HuH-7 (cell line): ENCODE measurements at places on chromosomes 16 and 17.

DNA sequence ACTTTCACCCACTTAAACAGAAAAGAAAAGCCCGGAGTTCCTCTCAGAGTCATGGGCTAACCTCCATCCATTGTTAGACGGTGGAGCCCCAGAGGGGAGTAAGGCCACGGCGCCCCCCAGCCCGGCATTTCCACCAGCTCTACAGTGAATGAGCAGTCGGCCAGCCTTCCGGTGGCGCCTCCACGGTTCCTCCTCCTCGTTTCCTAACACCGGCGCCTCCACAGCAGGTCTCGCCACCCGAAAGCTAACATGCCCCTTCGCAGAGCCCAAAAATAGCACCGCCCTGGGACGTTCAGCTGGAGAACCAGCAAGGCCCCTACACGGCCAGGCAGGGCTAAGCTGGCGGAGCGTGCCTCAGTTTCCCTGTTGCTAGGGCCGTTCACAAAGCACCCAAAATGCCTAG, 858 bp downstream of the MMD start:
- no peak for DNase-seq

DNA sequence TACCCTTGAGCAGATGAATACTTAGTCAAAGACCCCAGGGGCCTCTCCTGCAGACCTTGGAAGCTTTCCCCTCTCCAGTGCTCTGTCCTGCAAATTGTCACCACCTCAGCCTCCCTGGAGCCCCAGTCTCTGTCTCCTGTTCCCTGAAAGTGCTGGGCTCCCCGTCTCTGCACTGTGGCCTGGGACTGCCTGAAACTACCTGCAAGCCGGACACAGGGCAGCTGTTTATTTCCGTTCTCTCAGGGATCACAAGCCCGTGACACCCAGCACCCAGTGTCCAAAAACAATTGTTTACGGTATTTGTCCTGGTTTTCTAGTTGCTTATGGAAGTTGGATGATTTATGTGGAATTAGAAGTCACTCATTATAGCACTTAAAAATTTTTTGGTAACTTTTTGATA, 81.6 kb upstream of the CHMP6 start:
- no peak for DNase-seq

DNA sequence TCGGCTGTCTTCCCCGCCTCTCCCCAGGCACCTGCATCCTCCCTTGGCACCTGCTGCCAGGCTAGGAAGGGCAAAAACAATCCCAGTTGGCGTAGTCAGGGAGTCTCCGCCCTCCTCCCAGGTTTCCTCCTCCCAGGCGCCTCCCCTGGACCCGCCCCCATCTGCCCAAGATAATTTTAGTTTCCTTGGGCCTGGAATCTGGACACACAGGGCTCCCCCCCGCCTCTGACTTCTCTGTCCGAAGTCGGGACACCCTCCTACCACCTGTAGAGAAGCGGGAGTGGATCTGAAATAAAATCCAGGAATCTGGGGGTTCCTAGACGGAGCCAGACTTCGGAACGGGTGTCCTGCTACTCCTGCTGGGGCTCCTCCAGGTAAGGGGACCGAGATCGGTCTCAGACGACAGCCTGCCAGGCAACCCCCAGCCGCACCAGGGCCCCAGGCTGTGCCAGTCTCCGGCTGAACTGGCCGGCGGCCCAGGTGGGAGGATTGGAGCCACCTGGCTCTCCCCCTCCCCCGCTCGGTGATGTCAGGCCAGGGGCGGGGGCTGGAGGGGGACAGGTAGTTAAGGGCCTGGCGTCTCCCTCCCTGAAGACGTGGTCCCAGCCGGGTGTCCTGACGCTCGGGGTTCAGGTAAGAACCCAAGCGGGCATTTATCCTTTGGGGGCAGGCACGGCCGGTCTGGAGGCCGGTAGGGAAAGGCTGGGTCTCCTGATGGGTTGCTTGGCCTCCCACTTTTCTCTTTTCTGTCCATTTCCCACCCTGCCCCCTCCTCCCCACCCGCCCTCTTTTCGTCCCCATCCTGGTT, at the start of gene GRB7:
Gene GRB7 (plus strand): TSS at position 179 of the 808 bp plus-strand sequence. CDS start 4,364 bp downstream, outside the sequence.
- no peak for DNase-seq

GRCh38 chr16:57683636-57684545, 10.7 kb upstream of the DRC7 start:
- no peak for DNase-seq

DNA sequence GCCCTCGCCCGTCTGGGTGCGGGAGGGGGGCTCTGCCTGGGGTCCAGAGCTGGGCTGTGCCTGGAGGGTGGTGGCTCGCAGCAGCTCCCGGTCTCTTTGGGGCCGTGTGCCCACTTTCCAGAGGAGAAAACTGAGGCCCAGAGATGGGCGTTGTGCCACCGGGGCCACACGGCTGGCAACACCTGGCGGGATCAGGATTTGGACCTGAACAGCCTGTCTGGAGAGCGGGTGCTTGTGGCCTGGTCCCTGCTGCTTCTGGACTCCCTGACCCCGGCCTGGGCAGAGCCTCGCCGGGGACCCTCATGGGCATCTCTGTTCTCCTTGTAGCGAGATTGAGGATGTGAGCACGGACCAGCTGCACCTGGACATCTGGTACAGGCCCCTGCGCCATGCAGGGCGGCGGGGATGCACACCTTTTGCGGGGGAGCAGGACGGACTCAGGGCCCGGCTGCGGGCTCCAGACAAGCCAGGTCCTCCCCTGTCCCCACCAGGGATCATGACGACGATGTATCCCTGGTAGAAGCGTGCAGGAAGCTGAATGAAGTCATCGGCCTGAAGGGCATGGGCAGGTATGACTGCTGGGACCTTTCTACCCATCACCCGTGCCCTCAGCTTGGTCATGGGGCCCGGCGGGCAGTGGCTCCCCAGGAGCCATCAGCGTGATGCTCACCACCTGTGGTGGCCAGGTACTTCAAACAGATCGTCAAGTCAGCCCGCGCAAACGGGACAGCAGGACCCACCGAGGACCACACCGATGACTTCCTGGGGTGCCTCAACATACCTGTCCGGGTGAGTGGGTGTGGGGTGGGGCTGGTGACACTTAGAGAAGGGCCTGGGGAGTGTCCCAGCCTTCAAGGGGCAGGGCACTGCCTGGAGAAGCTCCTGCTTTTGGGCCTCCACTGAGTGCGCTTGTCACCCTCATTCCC, 8.3 kb downstream of the BAIAP3 start:
- DNase-seq, result no peak

DNA sequence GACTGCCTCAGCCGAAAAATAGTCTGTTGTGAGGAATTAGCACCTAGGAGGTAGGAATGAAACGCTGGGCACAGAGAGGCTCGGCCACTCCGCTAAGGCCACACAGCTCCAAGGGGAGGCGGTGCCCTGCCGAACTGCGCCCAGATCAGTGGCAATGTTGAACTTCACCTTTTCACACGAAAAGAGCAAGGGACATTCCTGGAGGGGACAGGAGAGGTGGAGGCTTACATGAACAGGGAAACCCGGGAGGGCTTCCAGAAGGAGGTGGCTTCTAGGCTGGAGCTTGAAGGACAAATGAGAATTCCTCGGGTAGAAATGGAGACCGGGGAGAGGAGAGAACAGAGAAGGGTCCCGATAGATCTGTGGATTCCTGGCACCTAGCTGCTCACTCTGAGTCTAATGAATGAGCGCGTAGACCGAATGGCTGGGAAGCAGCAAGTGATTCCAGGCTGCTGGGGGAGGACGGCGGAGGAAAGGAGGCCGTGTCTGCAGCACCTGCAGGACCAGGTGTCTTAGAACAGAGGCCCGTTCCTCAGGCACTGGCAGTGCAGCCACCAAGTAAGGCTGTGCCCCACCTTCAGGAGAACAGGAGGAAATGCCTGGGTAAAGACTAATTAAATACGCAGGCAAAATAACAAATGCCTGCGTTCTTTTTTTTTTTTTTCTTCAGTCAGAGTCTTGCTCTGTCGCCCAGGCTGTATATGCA, 722 bp upstream of the SLC38A10 start:
- DNase-seq, result peak; percentile 76

- DNase-seq, result no peak
These were observed 60.3 kb downstream of the GRIN2A start for GRCh38 chr16:10121897-10122425.

DNA sequence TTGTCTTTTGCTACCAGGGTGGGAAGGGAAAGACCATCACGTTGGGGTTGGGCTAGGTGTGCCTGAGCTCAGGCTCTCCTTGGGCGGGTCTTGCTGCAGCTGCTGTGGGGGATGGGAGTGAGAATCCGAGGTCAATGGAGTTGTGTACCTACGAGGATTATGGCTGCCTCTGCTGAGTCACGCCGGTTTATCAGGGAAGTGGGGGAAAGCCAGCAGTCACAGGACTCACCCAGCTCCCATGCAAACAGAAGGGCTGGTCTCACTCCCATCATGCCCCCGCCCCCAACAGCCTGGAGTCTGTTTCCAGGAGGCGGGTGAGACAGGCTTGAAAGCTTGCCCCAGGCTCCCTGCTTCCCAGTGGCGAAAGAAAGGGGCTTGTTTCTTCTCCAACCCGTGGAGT, 1259.0 kb upstream of the GOT2 start:
- DNase-seq, result no peak
